A549 (cell line): ENCODE measurements at places on chromosomes 7 and 10. TPM values are rescaled to one million over a fixed set of nuclear protein-coding genes. Genes with fewer than 3 reads are reported as not detected.

DNA sequence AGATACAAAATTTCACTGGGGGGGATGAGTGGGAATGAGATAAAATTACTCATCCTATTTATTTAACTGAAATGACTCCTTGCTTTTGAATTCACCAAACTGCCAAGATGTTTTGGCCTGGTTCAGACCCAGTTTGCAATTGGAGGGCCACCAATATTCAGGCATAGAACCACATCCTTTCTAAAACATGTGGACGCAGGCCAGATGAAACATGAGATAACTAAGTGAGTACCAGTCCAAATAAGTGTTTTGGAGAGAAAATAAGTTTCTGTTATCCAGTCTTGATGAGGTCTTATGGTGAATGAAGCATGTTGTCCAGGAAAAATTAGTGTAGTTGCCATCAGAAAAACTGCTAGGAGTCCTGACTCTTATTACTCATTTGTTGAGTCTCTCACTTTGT lies 36.3 kb upstream of the PDK4 start:
- no peak for DNase-seq

GRCh38 chr10:96170230-96170629 lies 40.1 kb downstream of the ZNF518A start:
- no peak for DNase-seq

GRCh38 chr10:123331438-123331837 lies 177.2 kb downstream of the BUB3 start:
- no peak for DNase-seq

GRCh38 chr10:8037199-8037801 lies 17.2 kb upstream of the GATA3 start:
- no peak for DNase-seq

DNA sequence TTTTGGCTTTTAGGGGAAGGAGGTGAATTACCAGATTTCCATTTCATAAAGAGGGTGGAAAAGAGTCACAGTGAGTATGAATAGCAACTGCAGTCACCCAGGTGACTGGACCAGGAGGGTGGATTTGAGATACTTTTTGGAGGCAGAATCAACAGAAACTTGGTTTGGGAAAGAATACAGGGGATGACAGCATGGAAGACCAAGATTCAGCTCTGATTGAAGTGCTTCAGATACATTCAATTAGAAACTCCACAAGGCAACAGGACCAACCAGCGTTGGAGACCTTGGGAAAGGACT lies 83.0 kb downstream of the SGMS1 start:
- DNase-seq, result no peak

The ZDHHC4 gene
- polyA plus RNA-seq, result 37.0 to 43.3 TPM (median 42.8 TPM) in 3 replicates

The CRYGN gene
- 0.07 TPM in 1 of 3 replicates, not detected in the others for polyA plus RNA-seq

The PTN gene
- polyA plus RNA-seq, result not detected in 3 replicates

The MGAM2 gene
- polyA plus RNA-seq, result 0.01 to 0.07 TPM in 2 of 3 replicates, not detected in the other

The ZMIZ2 gene
- 21.7 to 24.5 TPM (median 23.9 TPM) in 3 replicates for polyA plus RNA-seq

The OPALIN gene
- not detected in 3 replicates for polyA plus RNA-seq
